ENCODE measurements at places on chromosomes 16 and 17.

GRCh38 chr17:75086496-75087181 is 1.1 kb upstream of the SLC16A5 start:
- DNase-seq, result no peak

DNA sequence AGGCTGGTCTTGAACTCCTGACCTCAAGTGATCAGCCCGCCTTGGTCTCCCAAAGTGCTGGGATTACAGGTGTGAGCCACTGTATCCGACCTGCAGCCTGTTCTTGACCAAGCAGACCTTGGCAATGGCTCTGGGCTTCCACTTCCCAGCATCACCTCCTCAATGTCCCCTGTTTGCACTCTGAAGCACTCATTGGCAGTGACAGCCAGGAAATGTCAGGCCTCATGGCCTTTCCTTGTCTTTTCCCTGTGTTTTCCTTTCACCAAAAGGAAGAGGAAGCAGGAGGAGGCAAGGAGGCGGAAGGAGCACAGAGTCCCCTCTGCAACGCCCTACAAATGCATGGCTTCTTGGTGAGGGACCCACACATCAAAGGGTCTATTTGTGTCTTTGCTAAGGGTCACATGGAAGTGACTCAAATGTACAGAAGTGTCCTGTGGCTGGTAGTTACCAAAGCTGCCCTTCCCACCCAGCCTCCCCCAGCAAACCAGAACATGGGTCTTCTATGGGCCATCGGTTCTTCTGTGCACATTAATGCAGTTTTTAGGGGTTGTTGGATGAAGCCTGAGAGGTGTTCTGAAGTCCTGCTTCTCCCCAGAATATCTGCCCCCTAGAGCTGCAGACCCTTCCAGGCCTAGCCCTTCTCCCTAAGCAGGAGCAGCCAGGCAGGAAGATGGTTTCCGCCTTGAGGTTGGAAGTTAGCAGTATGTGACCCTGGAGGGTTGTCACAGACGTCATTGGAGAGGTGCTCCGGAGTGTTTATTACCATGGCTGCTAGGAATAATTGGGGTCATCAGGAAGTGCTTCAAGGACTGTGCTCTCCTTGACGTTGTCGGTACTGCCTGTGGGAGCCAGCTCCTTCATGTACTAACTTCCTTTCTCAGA is 60.8 kb downstream of the WIPI1 start:
- no peak for DNase-seq

DNA sequence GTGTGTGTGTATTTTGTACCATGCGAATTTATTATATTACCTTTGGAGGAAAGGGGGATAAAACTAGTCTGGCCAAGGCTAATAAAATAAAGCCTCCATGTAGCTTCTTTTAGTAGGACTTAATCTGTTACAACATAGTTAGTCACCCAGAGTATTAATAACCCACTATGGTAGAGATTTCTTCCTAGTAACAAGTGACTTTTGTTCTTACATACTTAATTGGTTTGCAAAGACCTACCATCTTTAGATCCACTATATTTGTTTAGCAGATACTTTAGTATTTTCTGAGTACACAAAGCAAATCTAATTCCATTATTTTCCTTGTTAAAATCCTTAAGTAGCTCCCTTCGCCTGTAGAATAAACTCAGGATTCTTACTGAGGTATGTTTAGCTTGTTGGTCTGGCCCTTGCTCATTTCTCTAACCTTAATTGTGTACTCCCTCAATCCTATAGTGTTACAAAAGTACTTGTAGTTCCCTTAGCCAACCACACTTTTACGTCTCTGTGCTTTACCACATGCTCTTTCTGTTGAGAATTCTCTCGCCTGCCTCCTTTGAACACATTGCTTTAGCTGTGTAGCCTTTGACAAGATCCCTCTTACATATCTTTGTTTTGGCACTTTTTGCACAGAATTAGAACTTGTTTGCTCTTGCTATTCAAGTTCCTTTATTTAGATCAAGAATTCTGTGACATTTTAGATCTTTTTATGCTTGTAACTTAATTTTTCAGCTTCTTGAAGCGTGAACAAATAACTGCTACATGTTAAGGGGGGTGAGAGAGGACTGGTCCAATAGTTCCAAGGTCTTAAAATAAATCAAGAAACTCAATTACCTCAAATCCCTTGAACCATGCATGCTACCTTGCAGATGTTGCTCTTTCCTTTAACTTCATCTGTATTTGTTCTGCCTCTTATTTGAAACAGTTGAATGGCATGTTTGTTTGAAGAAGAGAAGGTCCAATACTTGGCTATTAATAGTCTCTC is 23.8 kb downstream of the CLTC start:
- no peak for DNase-seq

DNA sequence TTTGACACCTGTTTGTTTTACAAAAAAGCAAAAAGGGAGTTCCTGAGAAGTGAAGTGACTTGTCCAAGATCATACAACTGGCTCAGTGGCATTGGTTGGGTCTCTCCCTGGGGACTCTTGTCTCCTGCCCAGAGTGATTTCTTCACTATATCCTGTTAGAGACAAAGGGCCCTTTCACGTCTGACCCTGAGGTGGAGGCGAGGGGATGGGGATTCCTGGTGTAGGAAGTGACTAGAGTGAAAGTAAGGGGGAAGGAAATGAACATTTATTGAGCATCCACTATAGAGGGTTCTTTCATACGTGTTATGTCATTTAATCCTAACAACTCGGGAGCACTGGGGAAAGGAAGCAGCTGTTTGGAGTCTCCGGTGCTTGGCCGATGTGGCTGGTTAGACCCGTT is 9.0 kb downstream of the ITGB3 start:
- no peak for DNase-seq

DNA sequence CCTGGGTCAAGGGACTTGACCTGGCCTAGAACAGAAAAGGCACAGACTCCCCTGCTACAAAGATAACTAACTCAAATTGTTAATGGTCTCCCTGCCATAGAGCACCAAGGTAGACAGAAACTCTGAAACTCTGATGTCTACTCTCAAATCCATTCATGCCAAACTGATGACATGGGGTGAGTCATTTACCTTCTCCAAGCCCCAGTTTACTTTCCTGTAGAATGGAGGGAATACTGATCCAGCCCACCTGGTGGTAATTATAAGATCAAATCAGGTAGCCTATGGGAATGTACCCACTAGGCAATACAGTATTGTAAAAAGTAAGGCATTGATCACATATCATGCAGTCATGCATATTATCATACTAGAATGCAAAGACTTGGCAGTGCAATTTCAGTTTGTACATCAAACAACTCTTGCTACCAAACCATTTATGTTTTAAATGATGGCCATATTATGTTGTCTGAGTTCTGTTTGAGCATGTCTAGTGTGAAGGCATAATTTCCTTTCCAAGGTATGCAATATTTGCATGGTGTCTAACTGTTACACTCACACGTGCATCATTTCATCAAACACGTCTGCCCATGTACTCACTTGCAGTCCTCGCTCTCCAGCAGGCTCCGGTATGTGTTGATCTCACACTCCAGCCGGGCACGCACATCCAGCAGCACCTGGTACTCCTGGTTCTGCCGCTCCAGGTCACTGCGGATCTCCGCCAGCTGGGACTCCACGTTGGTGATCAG is 3.0 kb downstream of the KRT31 start:
- DNase-seq, result no peak

Measured in MCF 10A (cell line).